ENCODE measurements at places on chromosomes 2 and 18.

GRCh38 chr18:10878703-10879102, 270.7 kb downstream of the PIEZO2 start:
- DNase-seq, result no peak
- no peak overlapping the region for H3K4me3 ChIP-seq
- H3K4me1 ChIP-seq, result no peaks in the 10 kb centered on the region
- H3K27ac ChIP-seq, result no peak overlapping the region
- no peaks in the 10 kb centered on the region for H3K36me3 ChIP-seq
- H3K27me3 ChIP-seq, result no peaks in the 10 kb centered on the region

DNA sequence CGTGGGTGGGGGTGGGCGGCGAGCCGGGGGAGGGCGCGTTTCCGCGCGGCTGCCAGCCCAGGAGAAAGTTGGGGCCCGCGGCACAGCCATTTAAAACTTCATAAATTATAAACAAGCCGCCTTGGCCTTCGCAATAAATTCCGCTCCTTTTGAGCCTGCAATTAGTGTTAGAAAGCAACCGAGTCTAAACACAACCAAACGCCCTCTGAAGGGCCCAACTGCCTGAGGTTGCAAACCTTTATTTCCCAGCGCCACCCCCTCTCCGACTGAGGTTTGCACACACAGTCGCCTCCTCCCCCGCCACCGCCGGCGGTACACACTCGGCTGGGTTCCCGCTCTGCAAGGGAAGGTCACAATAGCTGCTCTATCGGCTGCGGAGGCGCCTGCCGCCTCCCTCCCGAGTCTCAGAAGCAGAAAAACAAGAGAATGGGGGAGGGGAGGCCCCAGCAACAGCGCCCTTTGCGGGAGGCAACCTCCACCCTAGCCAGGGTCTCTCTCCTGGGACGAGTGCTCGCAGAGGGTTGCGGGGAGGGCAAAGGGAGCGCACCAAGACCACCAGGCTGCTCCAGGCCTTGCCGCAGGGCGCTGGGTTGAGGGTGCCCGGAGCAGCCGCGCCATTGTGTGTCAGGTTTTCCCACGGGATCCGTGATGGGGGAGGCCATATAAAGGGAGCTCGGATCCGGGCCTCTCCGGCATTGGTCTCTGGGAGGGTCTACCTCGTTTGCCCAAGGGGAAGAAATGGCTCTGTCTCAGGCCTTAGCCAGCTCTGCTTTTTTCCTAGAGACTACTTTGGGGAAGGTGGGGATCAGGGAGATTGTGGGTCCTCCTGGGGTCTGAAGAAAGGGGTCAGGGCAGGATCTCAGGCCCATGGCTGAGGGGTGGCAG, 13.4 kb upstream of the HOXD1 start:
- H3K27me3 ChIP-seq, result peaks cover 96% of the 10 kb centered on the region
- H3K4me3 ChIP-seq, result peak overlapping the region; percentile 21
- H3K36me3 ChIP-seq, result no peaks in the 10 kb centered on the region

DNA sequence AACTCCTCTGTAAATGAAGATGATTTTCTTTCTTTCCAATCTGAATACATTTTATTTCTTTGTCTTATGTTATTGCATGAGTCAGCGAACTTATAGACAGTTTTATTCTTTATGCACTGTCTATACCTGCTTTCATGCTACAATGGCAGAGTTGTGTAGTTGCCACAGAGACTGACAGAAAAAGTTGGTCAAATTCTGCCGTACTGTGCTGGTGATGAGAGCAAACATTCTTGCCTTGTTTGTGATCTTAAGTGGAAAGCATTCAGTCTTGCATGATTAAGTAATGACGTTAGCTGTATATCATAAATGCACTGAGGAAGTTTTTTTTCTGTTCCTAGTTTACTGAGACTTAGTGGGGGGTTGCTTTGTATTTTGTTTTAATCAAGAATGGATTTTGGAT, 32.9 kb downstream of the ZC3H15 start:
- H3K4me3 ChIP-seq, result no peak overlapping the region
- H3K27ac ChIP-seq, result no peak overlapping the region
- peaks cover 2% of the 10 kb centered on the region for H3K36me3 ChIP-seq
- H3K4me1 ChIP-seq, result no peaks in the 10 kb centered on the region
- no peaks in the 10 kb centered on the region for H3K27me3 ChIP-seq

GRCh38 chr2:233718552-233718951, at the start of gene UGT1A4:
Gene UGT1A4, plus strand, starts transcription at chr2:233718736. Its CDS starts 85 bp downstream, at chr2:233718821.
- no peaks in the 10 kb centered on the region for H3K4me1 ChIP-seq
- H3K4me3 ChIP-seq, result no peak within 1 kb of the TSS
- H3K27me3 ChIP-seq, result no peaks in the 10 kb centered on the region

- peaks cover 9% of the 10 kb centered on the region for H3K27me3 ChIP-seq
- H3K36me3 ChIP-seq, result no peaks in the 10 kb centered on the region
- DNase-seq, result no peak
- no peak overlapping the region for H3K27ac ChIP-seq
- no peak overlapping the region for H3K4me3 ChIP-seq
- no peaks in the 10 kb centered on the region for H3K4me1 ChIP-seq
These were observed 107.7 kb downstream of the HNMT start for GRCh38 chr2:138071720-138072719.

GRCh38 chr2:167758292-167758691, 489.1 kb downstream of the STK39 start:
- peaks cover 7% of the 10 kb centered on the region for H3K4me1 ChIP-seq
- no peaks in the 10 kb centered on the region for H3K36me3 ChIP-seq
- no peak overlapping the region for H3K4me3 ChIP-seq
- DNase-seq, result no peak

DNA sequence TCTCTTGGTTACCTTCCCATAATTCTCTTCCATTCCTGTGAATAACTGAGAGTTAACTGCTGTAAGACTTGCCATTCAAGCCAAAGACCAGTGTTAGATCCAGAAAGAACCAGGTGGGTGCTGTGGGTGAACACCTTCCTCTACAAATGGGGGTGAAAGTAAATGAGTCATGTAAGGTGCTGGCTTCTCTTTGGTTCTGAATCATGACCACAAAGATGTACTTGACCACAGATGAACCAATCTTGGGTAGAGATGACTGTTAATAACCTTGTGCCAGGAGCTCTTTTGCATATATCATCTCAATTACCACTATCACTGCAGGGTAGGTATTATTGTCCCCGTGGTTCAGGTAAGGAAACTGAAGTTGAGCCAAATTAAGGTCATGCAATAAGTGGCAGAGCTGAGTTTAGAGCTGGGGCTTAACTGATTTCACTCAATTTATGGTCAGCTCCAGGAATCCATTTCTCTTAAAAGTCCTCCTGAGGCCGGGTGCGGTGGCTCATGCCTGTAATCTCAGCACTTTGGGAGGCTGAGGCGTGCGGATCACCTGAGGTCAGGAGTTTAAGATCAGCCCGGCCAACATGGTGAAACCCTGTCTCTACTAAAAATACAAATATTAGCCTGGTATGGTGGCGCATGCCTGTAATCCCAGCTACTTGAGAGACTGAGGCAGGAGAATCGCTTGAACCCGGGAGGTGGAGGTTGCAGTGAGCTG, 244.9 kb upstream of the CXCR4 start:
- no peak overlapping the region for H3K27ac ChIP-seq
- DNase-seq, result no peak
- no peak overlapping the region for H3K4me3 ChIP-seq
- H3K4me1 ChIP-seq, result no peaks in the 10 kb centered on the region
- H3K36me3 ChIP-seq, result no peaks in the 10 kb centered on the region
- no peaks in the 10 kb centered on the region for H3K27me3 ChIP-seq

- H3K4me1 ChIP-seq, result no peaks in the 10 kb centered on the region
- no peak overlapping the region for H3K27ac ChIP-seq
- DNase-seq, result no peak
- H3K27me3 ChIP-seq, result no peaks in the 10 kb centered on the region
- H3K4me3 ChIP-seq, result no peak overlapping the region
These were observed 188.3 kb downstream of the GBX2 start for GRCh38 chr2:235979753-235980435.

GRCh38 chr2:188573453-188573852, 281.8 kb downstream of the GULP1 start:
- H3K4me1 ChIP-seq, result no peaks in the 10 kb centered on the region
- H3K27me3 ChIP-seq, result no peaks in the 10 kb centered on the region
- H3K36me3 ChIP-seq, result no peaks in the 10 kb centered on the region

DNA sequence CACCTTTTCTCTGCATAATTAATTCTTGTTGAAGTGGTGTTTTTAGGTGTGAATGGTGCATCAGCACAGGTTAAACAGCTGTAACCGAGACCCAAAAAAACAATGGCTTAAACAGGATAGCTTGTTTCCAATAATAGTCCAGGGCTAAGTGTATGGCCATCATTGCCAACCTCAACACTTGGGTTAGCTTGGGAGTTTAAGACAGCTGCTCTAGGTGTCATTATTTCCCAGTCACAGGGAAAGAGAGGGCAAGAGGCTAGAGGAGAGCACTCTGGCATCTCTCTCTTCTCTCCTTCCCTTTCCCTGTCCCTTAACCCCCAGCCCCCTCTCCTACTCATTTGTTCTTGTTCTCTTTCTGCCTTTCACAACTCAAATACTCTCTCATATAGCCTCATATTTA, 21.1 kb downstream of the BIRC6 start:
- H3K27me3 ChIP-seq, result no peaks in the 10 kb centered on the region
- no peak overlapping the region for H3K27ac ChIP-seq
- no peaks in the 10 kb centered on the region for H3K4me1 ChIP-seq
- DNase-seq, result no peak
- H3K36me3 ChIP-seq, result peaks cover 2% of the 10 kb centered on the region

GRCh38 chr2:181189951-181190350, 209.5 kb downstream of the UBE2E3 start:
- no peak overlapping the region for H3K4me3 ChIP-seq
- H3K4me1 ChIP-seq, result no peaks in the 10 kb centered on the region
- no peaks in the 10 kb centered on the region for H3K36me3 ChIP-seq
- no peaks in the 10 kb centered on the region for H3K27me3 ChIP-seq

DNA sequence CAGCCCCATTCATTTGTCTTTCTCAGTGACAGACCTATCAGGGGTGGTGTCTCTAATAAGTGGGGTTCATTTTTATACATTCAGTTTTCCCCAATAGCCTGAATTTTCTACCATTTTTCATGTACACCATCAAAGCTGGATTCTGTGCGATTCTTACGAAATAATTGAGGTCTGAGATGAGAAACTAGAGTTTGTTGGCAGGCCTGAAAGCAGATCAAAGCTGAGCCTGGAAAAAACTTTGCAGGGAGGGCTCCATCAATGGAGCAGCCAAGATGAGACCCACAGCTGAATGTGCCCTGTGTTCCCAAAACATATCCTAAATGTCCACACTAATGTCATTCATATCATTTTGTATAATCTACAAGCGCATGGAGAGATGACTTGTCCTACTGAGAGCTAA, 4.5 kb upstream of the TMEM200C start:
- DNase-seq, result no peak
- H3K27me3 ChIP-seq, result no peaks in the 10 kb centered on the region
- no peaks in the 10 kb centered on the region for H3K36me3 ChIP-seq

DNA sequence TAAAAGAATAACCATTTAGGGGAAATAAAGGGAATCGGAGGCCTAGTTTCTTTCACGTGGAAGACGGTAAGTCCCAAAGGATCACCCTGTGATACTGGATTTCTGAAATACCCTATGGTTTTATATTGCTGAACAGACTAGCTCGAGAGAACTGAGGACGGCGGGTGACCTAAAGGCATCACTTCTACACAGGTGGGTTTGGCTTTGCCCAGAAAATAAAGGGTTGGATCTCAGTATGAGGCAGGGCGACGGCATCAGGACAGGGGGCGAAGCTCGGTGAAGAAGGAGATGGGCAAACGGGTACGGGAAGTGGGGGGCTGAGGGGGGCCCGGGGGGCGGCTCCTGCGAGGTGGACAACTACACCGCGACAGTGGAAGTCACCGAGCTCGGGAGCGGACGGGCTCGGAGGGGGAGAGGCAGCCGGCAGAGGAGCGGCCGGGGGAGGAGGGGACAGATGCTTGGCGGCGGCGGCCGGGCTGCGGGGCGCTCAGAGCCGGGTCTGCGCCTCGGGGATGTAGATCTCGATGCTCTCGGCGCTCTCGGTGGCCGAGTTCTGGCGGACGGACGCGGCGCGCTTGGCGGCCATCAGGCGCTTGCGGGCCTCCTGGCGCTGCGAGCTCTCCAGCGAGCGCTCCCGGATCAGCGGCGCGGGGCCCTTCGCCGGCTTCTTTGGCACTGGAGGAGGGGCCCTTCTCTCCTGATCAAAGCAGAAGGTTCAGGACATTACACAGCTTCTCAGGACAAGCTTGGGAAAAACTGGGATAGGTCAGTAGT, 48.9 kb downstream of the TGIF1 start:
- peak overlapping the region; percentile 13 for H3K4me3 ChIP-seq
- no peaks in the 10 kb centered on the region for H3K27me3 ChIP-seq
- peaks cover 5% of the 10 kb centered on the region for H3K4me1 ChIP-seq
- H3K27ac ChIP-seq, result no peak overlapping the region
- DNase-seq, result peak; percentile 29

GRCh38 chr2:8587920-8588830, 93.7 kb upstream of the ID2 start:
- no peaks in the 10 kb centered on the region for H3K27me3 ChIP-seq
- no peak overlapping the region for H3K27ac ChIP-seq
- peaks cover 4% of the 10 kb centered on the region for H3K4me1 ChIP-seq
- H3K36me3 ChIP-seq, result no peaks in the 10 kb centered on the region
- DNase-seq, result no peak
- no peak overlapping the region for H3K4me3 ChIP-seq

GRCh38 chr18:58806826-58807714, 57.6 kb upstream of the ZNF532 start:
- H3K36me3 ChIP-seq, result no peaks in the 10 kb centered on the region
- DNase-seq, result no peak
- no peak overlapping the region for H3K27ac ChIP-seq
- H3K4me3 ChIP-seq, result no peak overlapping the region
- H3K4me1 ChIP-seq, result peaks cover 1% of the 10 kb centered on the region

DNA sequence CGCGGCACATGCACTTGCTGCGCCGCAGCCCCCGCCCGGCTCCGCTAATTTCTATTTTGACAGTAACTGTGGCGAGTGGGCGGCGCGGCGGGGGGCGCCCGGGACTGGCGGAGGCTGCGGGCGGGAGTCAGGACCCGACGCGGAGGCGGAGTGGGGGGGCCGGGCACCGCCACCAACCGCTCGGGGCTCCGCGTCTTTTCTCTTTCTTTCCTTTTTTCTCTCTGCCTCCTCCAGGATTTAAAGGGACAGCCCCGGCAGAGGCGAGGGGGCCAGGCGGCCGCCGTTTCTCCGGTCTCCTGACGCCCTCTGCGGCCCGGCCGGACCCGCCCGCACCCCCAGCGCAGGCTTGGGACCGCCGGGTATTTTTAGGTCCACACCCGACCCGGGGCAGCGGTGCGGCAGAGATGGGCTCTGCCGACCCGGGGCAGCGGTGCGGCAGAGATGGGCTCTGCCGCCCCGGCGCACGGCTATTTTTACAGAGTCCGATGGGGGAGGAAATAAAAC, 460 bp upstream of the ZBTB7C start:
- H3K27ac ChIP-seq, result no peak overlapping the region
- H3K27me3 ChIP-seq, result peaks cover 28% of the 10 kb centered on the region
- no peak for DNase-seq
- peak overlapping the region; percentile 69 for H3K4me3 ChIP-seq

DNA sequence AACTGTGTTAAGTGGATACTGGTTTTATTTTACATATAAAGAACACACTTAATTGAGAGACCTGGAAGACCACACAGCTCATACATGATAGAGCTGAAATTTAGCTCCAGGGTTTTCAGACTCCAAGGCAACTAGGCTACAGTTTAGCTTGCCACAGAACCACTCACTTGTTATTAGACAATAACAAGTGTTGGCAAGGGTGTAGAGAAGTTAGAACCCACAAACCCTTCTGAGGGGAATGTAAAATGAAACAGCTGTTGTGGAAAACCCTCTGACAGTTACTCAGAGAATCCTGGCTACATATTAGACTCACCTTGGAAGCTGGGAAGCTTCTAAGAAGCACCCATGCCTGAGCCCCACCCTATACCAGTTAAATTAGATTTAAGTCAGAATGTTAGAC, 75.3 kb downstream of the MAP3K20 start:
- H3K27me3 ChIP-seq, result no peaks in the 10 kb centered on the region
- H3K36me3 ChIP-seq, result no peaks in the 10 kb centered on the region
- H3K27ac ChIP-seq, result no peak overlapping the region
- H3K4me3 ChIP-seq, result no peak overlapping the region
- DNase-seq, result no peak
- no peaks in the 10 kb centered on the region for H3K4me1 ChIP-seq

Data from iPS DF 6.9 (cell line).